ENCODE measurements at places on chromosomes 3 and 15.

DNA sequence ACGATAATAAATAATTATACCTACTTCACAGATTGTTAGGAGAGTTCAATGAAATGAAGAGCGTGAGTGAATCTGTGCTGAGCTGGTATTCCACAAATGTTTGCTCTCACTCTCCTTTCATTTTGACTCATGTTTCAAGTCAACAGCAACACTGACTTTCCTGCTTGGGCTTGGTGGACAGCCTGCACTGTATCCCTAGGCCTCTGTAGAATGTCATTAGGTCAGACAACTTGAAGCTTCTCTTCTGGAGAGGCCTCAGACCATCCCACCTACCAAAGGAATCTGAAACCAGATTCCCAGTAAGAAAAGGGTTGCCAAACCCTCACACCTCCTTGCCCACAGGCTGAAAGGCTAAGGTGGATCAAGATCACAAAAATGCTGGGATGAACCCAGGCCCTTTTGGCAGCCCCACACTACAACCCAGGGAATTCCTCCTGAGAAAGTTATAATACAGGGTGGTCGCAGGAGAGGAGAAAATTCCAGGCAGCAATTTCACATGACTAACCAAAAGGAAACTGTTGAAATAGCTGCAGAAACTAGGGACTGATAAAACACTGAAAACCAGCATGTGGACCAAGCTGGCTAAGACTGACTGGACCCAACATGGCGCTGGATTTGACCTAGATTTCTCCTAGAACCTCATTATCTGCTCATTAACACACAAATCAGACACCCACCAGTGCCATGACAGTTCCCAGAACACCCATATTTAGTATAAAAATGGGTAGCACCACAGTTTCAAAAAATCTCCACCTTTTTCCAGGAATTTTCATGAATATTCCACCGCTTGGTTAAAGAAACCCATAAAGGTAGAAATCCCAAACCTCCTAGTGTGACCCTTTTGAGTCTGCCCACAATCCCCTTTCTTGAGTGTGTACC is 57.0 kb upstream of the ZNF148 start:
- no peak for DNase-seq

DNA sequence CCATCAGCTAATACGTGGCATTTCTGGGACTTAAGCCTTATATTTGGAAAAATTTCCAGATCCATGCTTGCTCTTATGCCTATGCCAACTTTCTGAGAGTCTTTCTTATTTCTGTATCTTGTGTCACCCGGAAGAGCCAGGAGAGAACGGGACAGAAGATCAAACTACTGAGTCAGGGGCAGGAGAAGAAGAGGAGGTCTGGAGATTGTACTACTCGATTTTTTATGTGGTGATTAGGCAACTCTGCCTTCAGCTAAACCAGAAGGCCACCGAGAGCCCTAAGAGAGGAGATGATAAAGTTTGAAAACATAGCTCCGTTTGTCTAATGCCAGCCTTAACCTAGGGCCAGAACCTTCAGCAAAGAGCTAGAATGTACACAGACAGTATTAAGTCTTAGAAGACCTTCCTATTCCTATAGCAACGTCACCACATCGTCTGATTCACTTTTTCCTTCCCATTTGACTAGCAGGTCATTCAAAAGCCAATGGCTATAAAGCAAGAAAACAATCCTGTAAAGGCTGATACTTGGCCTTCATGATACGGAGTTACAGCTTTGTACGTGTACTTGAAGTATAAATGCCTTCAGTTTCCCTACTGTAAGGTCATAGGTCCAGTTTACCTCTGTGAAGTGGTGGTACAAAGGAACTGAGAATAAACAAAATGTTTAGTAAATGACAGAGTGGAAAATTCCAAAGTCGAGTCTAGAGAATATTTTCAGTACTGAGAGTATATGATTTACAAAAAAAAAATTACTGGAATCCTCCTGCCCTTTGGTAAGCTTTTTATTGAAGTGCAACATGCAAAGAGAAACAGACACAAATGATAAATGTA is 96.1 kb upstream of the ICE2 start:
- peak; percentile 58 for DNase-seq

- DNase-seq = no peak
Observed at GRCh38 chr15:23606226-23606625, 40.8 kb downstream of the MKRN3 start.

DNA sequence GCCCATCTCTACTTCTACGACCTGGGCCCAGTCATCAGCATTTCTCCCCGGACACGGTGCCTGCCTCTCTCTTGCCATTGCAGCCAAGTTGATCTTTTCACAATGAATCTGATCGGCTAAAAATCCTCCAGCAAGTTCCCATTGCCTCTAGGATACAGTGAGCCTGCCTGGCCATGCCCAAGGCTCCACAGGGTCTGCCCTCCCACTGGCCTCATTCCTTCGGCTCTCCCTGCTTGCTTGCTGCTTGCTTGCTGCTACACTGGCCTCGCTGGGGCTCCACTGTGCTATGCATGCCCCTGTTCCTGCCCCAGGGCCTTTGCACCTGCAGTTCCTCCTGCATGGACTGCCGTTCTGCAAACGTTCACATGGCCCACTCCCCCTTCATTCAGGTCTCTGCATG is 2.0 kb downstream of the ABTB1 start:
- DNase-seq = no peak

GRCh38 chr15:65033659-65034269 is 4.3 kb upstream of the MTFMT start:
- DNase-seq = peak; percentile 41

- DNase-seq = no peak
Observed at GRCh38 chr3:89947337-89947954, 840.0 kb downstream of the EPHA3 start.

- no peak for DNase-seq
Observed at GRCh38 chr3:10119376-10119775, 3.9 kb downstream of the BRK1 start.

DNA sequence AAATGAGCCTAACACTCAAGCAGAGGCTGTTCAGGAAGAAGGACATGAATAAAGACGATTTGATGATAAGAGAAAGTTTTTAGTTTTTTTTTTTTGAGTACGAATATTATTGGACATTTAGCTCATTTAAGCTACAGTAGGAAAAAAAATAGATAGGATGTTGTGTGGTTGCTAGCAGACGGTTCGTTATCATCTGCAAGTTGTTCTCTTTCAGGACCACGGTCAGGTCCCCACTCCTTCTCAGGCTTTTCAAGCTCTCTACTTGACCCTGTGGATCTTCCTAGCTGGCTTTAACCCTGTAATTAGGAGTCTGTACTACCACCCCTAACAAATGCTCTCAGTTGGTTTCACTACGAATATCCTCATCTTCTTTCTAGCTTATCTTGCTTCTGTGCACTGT is 1.1 kb downstream of the KCNH8 start:
- DNase-seq = no peak
